ENCODE measurements at places on chromosomes 2 and 18.

DNA sequence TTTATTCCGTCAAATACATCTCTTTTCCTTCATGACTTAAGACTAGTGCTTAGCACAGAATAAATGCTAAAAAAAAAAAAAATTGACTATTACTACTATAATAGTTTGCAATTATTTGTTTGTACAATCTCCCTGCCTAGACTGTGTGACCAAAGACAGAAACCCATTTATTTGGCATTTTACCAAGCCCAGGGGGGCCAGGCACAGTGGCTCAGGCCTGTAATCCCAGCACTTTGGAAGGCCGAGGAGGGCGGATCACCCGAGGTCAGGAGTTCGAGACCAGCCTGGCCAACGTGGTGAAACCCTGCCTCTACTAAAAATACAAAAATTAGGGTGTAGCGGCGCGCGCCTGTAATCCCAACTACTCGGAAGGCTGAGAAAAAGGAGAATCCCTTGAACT lies 1.4 kb downstream of the ASB3 start:
- no peak for DNase-seq

DNA sequence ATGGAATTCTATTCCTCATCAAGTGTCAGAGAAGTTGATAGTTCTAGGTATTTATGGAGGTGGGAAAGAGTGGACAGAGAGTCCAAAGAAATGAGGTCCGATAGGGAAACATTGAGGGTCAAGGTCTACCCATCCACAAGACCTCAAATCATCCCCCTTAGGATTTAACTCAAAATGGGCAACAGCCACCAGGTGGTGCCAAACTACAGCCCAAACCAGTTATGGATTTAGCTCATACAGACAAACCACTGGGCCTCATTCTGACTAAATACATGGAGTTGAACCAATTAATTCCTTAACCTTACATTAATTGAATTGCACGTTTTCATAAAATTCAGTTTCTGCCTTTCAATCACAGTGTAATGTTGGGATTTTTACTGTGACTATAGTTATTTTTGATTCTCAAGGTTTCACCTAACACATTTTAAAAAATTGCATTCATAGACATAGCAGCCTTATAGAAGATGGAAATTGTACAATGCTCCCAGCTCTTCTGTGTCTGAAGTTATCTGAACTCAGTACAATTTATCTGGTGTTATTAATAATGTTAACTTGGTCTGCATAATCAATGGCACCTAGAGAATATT lies 98.2 kb upstream of the HNMT start:
- peak; percentile 52 for DNase-seq

DNA sequence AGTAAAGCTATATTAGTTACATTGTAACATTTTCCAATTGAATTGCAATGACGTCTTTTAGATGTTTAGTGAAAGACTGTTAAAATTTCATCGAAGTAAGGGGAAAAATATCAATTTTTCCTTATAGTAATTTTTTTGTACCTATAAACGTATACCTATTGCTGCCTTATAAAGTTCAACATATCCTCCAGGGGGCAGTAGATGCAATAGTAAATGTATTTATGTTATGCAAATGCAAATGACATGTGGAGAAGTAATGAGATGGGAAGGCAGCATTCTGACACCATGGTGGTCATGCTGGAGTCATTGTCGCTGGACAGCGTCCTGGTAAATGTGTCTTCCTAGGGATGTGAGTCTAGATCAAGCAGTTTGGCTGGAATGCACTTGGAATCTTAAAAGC lies 38.7 kb downstream of the MSTN start:
- DNase-seq: peak; percentile 64

- no peak for DNase-seq
These were observed 115.1 kb upstream of the PELI1 start for GRCh38 chr2:64259312-64259711.

DNA sequence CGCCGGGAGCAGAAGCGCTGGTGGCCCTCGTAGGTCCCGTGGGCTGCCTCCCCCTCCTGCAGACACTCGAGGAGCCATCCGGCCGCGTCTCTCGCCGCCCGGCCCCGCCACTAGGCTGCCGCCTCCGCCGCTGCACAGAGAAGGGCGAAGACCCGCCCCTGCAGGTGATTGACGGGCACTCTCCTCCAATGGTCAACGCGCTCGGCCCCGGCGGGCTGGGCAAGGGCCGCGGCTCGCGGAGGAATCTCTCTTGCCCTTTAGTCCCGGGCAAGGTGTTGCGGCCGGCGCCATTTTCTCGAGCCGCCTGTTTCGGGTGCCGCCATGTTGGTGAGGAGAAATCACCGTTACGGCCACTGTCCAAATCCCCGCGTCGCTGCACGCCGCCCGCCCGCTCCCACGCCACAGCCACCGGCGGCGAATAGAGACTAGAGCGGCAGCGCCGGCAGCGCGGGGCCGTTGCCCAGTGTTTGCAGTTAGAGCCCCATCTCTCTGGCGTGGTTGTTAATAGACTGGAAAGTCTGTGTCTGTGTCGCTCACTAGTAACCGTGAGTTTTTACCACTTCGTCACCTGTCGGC lies at the start of gene ZC3H6:
Gene ZC3H6 (plus strand): TSS at position 287 of the 576 bp plus-strand sequence. CDS start 398 bp downstream, outside the sequence.
- peak; percentile 99 for DNase-seq

- DNase-seq: no peak
These were observed 450.1 kb downstream of the SLC4A3 start for GRCh38 chr2:220077488-220077887.

DNA sequence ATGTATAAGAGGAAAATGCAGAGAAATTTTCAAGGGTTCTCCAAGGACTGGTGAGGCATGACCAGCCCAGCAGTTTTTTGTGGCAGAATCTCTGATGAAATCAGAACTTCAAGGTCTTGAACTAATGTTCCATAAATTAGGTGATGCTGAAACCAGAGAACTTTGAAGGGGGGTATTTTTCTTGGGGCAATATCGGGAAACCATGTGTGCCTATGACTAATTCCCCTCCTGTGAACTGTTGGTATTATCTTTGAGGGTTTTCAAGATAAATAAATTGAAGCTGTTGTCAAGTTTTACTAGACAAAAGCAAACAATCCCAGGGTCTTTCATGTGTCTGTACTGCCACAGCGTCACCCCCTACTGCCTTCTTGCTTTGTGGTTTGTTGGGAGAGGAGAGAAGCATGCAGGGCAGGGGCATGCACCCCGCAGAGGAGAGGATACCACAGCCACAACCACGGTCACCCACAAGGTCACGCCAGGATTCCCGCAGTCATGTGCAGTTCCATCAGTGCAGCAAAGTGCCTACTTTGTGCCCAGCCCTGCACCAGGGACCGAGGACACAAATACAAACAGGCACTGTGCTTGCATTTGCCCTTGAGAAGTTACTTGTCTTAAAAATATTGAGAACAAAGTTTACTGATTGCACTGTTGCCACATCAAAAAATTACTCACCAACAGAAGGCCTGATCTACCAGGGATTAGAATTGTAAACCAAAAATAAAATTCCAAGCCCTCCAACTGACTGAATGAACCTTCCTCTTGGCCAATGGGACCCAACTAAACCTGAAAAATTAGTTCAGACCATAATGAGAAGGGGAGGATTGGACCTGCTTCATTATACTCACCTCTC lies 413.3 kb upstream of the TRIB2 start:
- no peak for DNase-seq

DNA sequence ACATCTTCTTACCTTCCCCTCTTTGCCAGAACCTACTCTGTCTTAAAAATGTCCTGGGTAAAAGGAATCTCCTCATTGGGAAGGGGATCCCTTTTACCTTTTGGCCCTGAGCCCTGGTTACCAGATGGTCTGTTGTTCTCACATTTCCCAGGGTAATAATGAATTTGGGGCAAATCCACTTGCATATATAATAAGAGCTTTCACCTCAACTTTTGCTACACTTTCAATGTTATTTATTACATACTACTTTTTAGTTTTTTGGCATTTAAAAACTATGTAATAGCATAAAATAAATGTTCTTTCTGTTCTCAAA lies 15.0 kb downstream of the CERS6 start:
- no peak for DNase-seq

DNA sequence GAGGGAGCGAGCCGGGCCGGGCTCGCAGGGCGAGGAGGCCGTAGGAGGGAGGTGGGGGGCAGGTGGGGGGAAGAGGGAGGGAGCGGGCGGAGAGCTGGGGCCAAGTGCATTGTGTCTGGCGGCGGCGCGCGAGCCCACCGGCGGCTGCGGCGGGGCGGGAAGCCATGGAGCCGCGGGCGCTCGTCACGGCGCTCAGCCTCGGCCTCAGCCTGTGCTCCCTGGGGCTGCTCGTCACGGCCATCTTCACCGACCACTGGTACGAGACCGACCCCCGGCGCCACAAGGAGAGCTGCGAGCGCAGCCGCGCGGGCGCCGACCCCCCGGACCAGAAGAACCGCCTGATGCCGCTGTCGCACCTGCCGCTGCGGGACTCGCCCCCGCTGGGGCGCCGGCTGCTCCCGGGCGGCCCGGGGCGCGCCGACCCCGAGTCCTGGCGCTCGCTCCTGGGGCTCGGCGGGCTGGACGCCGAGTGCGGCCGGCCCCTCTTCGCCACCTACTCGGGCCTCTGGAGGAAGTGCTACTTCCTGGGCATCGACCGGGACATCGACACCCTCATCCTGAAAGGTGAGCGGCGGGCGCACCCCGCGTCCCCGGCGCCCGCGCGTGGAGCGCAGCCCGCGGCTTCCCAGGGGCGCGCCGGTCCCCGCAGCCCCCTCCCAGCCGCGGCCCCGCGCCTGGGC lies at the start of gene TMEM178A:
Gene TMEM178A (plus strand): TSS at position 107 of the 680 bp plus-strand sequence. CDS start 58 bp downstream, at position 165.
- DNase-seq: peak; percentile 85

GRCh38 chr2:167652401-167652800 lies 595.0 kb downstream of the STK39 start:
- no peak for DNase-seq

GRCh38 chr18:62738639-62739038 lies 23.3 kb downstream of the PHLPP1 start:
- no peak for DNase-seq

DNA sequence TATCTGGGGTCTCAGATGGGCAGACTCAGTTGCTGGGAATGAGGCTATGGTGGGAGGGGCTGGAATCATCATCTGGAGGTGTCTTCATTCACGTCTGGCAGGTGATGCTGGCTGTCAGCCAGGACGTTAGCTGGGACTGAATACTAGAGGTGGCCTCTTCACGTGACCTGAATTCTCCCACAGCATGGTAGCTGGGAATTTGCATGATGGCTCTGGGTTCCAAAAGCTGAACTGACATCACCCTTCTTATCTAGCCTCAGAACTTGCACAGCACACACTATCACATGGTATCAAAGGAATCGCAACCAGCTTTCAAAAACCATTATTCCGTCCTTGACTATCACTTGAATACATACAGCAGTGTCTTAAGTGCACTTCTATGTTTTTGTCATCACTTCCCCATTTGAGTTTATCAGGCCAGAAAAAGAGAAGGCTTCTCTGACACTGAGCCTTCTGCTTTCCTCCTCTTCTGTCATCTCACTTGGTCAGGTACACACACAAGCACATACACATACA lies 53.0 kb upstream of the LRP2 start:
- no peak for DNase-seq

GRCh38 chr2:233862261-233862768 lies 5.9 kb downstream of the MSL3B start:
- no peak for DNase-seq

GRCh38 chr2:74700643-74701372 lies 46.8 kb downstream of the SEMA4F start:
- DNase-seq: no peak

DNA sequence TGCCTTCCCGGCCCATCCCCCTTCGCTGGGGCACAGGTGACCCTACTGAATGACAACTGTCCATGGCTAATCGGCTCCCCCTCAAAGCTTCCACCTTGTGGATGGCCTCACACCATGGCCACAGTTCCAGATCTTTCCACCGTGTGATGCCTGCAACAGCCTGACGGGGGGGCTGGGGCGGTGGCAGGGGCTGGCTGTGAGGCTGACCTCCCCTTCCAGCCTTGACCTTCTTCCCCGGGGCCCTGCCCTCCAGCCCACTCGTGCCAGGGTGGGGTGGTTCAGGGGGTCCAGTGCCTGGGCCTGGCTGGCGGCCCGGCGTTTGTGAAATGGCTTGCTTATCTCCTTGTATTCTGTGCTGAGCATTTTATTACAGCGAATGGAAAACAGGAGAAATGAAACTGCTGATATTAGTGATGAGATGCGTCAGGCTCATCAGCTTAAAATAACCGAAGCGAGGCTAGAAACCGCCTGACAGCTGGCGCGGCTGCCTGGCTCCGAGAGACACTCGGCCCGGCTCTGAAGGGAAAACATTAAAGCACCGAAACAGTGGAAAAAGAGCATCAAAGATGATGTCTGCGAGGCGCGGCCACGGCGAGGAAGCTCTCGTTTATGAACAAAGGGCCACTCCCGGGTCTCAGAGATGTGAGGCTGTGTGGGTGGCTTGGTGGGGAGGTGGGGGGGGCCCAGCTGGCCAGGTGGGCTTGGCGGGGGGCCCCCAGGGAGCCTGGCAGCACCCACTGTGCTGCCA lies 916 bp upstream of the PDCD1 start:
- peak; percentile 45 for DNase-seq

GRCh38 chr2:98280376-98281102 lies 65.7 kb upstream of the CNGA3 start:
- DNase-seq: peak; percentile 80

DNA sequence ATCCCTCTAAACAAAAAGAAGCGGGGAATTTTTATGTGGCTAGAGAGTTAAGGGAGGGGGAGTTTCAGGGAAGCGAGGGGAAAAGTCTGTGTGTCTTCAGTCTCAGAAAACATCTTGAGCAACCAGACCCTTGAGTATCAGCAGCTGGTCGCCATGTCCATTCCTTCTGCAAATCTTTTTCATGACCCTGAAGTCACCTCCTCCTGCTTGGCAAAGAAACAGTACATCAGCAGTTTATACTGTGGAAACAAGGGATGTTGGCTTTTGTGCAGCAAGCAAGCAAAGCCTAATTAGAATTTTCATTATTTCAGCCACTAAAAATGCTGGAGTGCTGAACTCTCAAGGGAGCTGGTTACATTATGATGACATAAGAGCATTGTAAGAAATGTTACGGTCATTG lies 187.4 kb upstream of the SLC8A1 start:
- DNase-seq: no peak

DNA sequence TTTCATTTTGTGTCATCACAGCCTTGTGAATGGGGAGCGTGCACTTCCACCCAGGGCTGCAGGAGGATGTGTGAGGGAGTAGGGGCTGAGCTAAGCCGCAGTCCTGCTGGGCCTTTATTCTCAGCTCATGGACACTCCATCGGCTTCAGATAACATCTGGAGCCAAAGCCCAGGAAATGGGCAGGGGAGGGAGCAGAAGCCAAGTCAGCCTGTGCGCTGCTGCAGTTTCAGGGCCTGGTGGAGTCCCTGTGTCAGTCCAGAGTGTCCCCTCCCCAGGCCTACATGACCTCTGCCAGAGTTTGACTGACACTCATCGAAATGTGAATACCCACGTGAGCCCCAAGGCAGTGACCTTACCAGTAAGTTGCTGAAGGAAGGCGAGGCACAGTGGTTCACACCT lies 242.2 kb downstream of the LOXHD1 start:
- DNase-seq: no peak

- no peak for DNase-seq
These were observed 122.6 kb upstream of the STK17B start for GRCh38 chr2:196293751-196294515.

DNA sequence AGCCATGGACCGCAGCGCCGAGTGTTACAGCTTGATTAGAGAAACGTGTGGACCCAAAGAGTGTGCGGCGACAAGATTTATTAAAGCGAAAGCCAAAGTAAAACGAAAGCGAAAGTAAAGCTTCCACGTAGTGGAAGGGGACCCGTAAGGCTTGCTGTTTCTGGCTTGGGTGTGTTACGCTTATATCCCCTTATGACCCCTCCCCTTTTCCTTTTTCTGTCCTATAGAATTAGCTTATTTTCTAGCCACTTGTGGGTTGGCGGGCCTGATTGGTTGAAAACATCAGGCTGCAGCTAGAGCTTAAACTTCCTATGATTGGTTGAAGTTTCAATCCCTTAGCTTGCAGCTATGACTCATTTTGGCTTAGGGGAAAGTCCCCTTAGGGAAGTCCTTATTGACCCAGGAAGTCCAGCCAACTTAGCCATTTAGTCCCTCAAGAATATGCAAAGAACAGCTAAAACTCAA lies 969.7 kb downstream of the DCDC2C start:
- DNase-seq: no peak
